ENCODE measurements at places on chromosomes 1 and 21.

DNA sequence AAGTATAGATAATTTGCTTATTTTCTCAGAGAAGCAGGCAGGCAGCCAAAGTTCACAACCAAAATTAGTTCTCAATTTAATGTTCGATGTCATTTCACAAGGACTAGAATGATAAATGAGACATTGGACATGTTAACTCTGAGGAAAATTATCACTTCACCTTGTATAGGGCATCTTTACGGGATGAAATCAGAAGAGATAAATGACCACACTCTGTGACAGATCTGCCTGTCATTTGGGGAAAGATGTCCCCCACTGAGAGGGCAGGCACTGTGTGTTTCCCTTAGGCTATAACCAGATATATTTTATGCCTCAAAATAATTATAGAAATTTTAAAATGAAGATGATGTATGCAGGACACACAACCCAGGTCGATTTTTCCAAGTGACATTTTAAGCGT, 642.9 kb downstream of the BRINP3 start:
- DNase-seq = no peak

GRCh38 chr1:24964811-24965570, 34.9 kb upstream of the RUNX3 start:
- DNase-seq = peak; percentile 71

DNA sequence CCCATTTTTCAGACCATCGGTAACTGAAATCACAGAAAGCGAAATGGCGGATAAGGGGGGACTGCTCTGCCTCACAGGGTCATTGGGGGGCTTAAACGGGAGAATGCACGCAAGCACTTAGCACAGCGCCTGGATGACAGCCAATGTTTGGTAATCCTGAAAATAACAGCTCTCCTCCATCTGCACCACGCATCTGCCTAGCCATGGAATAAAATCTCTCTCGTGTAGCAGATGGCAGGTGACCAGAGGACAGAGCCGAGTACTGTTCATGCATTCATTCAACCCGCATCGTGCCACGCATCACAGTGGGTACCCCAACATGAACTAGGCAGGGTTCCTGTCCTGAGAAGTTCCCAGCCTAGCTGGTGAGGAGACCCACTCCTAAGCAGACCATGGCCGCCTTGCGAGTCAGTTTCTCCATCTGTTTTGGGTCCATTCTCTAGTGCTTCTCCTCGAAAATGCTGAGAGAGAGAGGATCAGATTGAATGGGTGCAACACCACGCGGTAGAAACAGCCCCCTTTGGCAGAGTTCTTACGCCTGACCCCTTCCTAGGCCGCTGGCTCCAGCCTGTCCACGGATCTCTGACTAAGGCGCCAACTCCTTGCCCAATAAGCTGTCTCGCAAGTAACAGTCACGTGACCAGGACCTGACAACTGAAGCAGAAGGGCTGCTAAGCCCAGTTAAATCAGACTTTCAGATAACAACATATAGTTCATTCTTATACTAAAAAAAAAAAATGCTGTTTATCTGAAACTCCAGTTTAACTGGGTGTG, 7.3 kb downstream of the SLC1A7 start:
- no peak for DNase-seq

- no peak for DNase-seq
Observed at GRCh38 chr1:107546576-107546975, 405.7 kb downstream of the NTNG1 start.

GRCh38 chr1:43285269-43285990, at the start of gene C1orf210:
C1orf210 (minus strand) TSS chr1:43285581; CDS start chr1:43283270, 2,311 bp downstream.
- no peak for DNase-seq

DNA sequence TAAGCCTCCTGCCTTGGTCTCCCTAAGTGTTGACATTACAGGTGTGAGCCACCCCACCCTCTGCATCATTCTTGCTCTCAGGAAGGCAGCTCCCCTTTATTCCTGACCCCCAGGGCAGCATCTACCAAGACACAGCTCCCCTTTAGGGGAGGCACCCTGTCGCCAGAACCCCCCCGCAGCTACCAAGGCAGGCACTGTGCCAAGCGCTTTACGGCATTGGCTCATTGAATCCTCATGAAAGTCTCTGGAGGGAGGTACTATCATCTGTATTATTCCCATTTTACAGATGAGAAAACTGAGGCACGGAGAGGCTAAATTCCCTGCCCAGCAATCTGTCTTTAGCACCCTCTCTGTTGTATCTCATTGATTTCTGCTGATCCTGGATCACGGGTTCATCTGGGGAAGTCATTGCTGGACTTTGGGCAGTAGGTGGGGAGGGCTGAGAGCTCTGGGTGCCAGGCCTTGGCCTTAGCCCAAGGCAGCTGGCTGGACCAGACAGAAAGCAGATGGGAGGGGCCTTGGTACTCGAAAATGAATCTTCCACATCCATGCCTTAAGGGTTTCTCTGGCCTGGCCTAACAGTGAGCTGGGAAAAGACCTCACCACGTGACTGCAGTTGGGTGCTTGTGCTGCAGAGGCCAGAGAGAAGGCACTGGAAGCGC, 5.9 kb downstream of the PLOD1 start:
- DNase-seq = no peak

DNA sequence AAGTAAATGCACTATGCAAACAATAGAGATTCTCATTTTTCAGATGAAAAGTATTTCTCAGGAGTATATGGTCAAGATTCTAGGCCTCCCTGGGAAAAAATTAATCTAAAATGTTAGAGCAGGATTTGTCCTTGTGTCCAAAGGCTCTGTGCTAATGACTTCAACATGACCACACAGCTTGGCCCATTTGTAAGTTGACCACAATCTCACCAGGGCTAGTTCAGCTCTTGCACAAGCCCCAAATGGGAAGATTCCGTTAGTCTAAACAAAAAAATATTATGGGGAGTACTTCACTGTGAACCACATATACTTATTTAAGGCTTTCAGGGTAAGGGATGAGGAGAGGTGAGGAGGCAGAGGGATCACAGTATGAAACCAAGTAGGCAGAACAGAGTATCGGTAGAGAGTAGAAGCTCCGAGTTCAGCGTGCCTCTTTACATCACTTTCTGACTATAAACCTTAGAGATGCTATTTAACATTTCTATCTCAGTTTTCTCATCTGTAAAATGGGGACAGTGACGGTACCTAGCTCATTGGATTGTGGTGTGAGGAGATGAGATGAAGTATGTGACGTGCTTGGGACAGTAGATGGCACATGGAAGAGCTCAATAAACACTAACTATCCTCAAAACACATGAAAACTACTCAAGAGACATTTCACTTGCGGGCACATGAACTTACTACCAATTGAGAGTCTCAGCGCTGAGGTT, 37.8 kb upstream of the CTTNBP2NL start:
- DNase-seq = no peak

DNA sequence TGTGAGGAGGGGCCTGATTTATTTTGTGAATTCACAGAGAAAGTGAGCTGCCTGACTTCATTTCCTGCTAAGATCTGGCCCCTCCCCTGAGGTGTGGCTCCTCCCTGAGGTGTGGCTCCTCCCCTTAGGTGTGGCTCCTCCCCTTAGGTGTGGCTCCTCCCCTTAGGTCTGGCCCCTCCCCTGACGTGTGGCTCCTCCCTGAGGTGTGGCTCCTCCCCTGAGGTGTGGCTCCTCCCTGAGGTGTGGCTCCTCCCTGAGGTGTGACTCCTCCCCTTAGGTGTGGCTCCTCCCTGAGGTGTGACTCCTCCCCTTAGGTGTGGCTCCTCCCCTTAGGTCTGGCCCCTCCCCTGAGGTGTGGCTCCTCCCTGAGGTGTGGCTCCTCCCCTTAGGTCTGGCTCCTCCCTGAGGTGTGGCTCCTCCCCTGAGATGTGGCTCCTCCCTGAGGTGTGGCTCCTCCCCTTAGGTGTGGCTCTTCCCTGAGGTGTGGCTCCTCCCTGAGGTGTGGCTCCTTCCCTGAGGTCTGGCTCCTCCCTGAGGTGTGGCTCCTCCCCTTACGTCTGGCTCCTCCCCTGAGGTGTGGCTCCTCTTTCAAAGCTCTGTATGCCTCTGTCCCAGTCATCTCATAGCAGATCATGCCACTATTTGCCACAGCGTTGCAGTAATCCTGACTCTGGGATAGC, 26.9 kb upstream of the LRRC3 start:
- DNase-seq = peak; percentile 34

DNA sequence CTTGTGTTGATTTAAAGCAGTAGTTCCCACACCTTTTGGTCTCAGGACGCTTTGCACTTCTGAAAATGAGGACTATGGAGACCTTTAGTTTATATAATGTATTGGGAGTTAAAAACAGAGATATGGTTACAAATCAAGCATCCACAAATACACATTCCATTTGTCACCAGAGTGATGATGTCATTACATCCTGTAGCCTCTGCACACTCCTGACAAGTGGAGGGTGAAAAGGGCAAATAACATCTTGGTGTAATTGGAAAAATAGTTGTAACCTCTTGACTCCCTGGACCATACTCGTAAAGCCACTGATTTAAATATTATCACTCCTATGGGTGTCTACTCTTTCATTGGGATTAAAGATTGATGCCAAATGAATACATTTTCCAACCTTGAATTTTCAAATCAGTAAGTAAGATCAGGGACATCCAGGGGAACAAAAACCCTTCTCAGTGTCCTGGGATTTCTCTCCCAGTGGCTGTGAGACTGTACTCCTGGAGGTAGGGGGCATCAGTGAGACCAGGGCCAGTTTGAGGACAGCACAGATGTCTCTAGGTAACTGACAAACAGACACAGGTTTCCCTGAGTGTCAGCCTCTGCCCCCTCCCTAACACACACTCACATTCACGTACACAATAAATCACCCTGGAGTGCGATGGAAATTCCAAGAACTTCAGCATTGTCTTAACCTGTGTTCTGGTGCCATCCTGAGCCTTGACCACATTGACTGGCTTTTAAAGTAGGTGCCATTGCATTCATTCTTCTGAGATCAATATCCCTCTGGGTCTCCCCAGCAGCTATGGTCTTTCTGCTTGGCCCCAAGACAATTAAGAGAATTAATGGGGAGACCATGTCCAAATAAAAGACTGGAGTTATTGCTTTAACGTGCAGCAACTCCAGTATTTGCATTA, 63.0 kb downstream of the NR5A2 start:
- no peak for DNase-seq

DNA sequence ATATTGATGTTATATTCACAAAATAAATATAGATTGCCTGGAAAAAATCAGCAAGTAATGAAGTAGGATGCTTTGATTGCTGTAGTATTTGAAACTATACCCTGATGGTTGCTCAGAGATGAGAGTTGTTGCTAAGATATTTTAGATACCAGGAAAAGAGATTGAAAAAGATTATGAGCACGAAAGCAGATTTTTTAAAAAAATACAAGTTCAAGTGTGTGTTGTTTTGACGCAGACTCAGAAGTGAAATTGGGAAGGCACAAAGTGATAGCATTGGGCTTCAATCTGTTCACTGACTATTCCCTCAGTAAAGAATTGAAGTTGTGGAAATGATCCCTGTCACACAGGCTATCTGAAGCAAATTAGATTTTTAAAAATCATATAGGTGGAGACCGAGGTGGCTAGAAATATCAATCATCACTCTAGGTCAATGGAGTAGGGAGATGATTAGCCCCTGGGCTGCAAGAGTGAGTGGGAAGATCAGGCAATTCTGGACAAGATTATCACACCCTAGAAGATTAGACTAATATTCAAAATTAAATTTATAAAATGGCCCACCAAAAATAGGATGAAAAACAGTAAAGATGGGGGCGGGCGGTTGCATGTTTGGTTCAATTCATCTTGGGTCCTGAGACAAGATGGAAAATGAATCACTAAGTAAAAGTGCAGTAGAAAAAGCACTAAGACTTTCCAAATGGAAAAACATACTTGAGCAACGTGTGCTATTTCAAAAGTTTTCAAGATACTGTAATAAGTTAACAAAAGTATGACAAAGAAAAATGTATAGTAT, 41.5 kb upstream of the LRRC8D start:
- DNase-seq = no peak

GRCh38 chr1:1371364-1371745, 3.7 kb downstream of the AURKAIP1 start:
- peak; percentile 21 for DNase-seq

- no peak for DNase-seq
Observed at GRCh38 chr21:15804247-15805005, 74.6 kb downstream of the USP25 start.

Data from activated naive CD4-positive, alpha-beta T cell (primary cell).